ENCODE measurements at places on chromosomes 1 and 21. TPM values are rescaled to one million over a fixed set of nuclear protein-coding genes. Genes with fewer than 3 reads are reported as not detected.

GRCh38 chr1:216804111-216804510 is 80.9 kb upstream of the ESRRG start:
- no peak for DNase-seq

DNA sequence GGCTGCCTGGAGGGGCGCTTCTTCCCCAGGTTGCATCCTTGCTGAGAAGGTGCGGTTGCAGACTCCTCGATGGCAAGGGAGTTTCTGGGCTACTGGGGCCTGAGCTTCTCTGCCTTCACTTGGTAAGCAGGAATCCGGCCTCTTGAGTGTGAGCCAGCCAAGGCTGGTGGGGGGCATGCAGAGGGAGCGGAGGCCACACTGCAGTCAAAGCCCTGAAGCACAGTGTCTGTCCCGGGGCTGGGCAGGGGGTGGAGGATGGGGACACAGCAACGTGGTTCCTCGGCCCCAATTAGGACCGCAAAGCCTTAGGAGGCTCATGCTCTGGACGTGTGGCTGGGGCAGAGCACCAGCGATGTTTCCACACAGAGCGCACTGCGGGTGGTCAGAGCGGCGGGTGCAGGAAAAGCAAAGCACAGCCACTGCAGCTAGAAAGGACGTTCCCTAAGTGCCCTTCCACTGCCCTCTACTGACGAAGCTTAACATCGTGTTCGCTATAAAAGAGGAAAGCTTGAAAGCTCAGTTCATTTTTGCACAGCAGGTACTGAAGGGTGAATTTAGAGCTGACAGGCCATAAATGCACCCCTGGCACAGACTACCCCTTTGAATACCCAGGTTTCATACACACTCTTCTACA is 60.7 kb upstream of the COG2 start:
- no peak for DNase-seq

PGBD2 gene
- 10.0 TPM for total RNA-seq

- DNase-seq = no peak
These were observed 22.4 kb downstream of the DEGS1 start for GRCh38 chr1:224205438-224205840.

GRCh38 chr1:204139088-204139487 is 12.8 kb downstream of the ETNK2 start:
- DNase-seq = no peak

DNA sequence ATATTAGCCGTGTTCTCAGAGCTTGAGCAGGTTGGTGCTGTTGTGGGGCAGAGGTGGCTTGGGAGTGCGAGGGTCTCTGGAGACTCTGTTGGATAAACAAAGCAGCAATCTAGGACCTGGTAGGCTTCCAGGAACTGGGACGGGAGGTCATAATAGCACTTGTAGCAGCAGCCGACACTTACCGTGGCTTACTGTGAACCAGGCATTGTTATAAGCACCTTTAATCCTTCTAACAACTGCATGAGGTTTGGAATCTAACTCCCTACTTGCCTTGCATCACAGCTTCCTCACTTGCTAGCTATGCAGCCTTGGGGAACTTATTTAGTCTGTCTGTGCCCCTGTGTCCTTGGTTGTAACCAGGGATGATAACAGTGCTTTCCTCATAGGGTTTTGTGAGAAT is 94.9 kb downstream of the NAV1 start:
- DNase-seq = no peak

RIIAD1 gene
- 1.5 TPM for total RNA-seq

GRCh38 chr1:104172243-104172681 is 422.6 kb downstream of the AMY1C start:
- no peak for DNase-seq

GRCh38 chr1:156346636-156347035 is 8.3 kb downstream of the TSACC start:
- DNase-seq = no peak

GRCh38 chr1:234601301-234602017 is 8.5 kb downstream of the IRF2BP2 start:
- no peak for DNase-seq
